ENCODE measurements at places on chromosomes 5 and 9. TPM values are rescaled to one million over a fixed set of nuclear protein-coding genes. Genes with fewer than 3 reads are reported as not detected.

Gene DND1
- total RNA-seq: 2.0 TPM

Gene CER1
- total RNA-seq: not detected

Gene LAMC3
- total RNA-seq: 0.27 TPM

Gene CYSTM1
- total RNA-seq: 8.6 TPM

Gene NSUN2
- 74.5 TPM for total RNA-seq

All from activated CD4-positive, alpha-beta T cell treated with anti-CD3 and anti-CD28 coated beads, Interleukin-2, amount 10 ng/mL, durations not matched to agents 7 days and 5 days (primary cell).